ENCODE measurements at places on chromosomes 6 and 20.

DNA sequence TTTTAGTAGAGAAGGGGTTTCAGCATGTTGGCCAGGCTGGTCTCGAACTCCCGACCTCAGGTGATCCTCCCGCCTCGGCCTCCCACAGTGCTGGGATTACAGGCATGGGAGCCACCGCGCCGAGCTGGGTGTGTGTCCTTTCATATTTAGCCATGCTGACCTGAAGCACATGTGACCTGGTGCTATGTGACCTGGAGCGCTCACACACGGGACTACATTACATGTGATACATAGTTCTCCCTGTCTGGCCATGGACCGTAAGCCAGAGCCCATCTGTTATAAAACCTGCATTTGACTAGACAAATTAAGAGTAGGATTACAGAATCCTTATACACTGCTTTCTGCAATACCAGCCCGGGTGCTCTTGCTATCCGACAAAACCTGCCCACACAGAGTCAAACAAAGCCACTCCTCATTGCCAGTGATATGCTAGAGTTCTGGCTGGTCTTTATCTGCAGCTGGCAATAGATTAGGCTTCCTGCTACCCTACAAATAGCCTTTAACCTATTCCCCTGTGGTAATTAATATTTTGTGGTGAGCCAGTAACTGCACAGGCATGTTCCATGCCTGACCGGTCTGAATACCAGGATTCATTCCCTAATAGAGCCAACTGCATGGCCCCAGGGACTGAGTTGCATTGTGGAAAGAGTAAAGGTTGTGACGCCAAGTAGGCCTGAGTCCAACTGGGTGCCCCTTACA, 26.3 kb upstream of the FAM50B start:
- no peak for DNase-seq

DNA sequence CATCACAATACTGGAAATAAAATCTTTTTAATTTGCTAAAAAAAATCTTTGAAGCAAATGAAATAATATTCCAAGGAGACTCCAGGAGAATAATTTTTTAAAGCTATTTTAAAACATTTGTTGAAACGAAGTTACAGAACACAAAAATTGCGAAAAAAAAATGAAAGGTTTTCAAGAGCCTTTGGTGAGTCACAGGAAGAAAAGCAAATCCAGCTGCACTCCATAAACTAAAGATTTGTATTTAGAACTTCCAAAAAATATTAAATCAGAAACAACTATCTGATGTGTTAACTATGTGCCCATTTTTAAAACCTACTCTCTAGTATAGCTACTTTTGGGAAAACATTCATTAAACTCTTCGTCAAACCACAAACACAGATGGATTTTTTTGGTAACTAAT, 23.6 kb downstream of the PDSS2 start:
- DNase-seq: no peak

- peak; percentile 34 for DNase-seq
Observed at GRCh38 chr20:17617212-17617867, 47.5 kb downstream of the DSTN start.

DNA sequence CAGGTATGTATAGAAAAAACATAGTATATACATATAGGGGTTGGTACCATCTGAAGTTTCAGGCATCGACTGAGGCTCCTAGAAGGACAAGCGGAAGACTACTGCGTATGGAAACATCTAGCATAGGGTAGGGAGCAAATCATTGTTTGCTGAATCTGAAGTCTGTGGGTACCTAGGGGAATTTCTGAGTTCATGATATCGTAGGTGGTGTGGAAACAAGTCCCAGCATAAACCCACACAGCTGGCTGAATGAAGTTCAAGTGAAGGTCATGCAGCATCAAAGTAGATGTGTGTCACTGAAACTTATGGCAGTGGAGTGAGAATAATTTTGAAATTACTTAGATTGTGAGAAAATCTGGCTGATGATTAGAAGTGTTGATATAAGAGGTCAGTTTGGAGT, 39.4 kb downstream of the MAP7 start:
- DNase-seq: no peak

DNA sequence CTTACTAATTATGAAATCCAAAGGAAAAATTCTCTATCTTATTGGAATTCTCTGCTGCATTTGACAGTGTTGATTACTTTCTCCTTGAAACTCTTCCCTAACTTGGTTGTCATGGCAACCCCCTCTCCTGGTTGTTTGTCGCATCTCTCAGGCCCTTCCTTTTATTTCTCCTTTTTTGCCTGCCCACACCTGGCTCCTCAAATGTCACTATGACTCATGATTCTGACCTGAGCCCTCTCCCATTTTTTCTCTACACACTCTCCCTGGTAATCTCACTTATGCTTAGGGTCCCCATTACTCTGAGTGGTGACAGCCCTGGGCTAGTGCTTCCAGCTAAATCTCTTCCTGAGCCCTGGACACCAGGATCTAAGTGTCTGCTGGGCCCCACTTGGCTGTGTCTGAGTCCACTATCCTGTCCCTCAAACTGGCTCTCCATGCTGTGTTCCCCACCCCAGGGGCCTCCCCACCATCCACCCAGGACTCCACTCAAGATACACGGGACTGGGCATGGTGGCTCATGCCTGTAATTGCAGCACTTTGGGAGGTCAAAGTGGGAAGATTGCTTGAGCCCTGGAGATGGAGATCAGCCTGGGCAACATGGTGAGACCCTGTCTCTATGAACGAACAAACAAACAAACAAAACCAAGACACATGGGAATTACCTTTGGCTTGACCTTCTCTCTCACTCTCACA, 16.5 kb upstream of the NNAT start:
- no peak for DNase-seq

- DNase-seq: no peak
Observed at GRCh38 chr6:13428583-13429405, 58.6 kb downstream of the GFOD1 start.

GRCh38 chr6:158002951-158003853, 21.5 kb downstream of the SYNJ2 start:
- DNase-seq: no peak

- DNase-seq: no peak
Observed at GRCh38 chr6:16756660-16757255, 4.5 kb downstream of the ATXN1 start.

GRCh38 chr6:150613269-150613668, 13.6 kb downstream of the PLEKHG1 start:
- DNase-seq: no peak

GRCh38 chr20:59646487-59646886, 42.1 kb downstream of the PHACTR3 start:
- DNase-seq: no peak

DNA sequence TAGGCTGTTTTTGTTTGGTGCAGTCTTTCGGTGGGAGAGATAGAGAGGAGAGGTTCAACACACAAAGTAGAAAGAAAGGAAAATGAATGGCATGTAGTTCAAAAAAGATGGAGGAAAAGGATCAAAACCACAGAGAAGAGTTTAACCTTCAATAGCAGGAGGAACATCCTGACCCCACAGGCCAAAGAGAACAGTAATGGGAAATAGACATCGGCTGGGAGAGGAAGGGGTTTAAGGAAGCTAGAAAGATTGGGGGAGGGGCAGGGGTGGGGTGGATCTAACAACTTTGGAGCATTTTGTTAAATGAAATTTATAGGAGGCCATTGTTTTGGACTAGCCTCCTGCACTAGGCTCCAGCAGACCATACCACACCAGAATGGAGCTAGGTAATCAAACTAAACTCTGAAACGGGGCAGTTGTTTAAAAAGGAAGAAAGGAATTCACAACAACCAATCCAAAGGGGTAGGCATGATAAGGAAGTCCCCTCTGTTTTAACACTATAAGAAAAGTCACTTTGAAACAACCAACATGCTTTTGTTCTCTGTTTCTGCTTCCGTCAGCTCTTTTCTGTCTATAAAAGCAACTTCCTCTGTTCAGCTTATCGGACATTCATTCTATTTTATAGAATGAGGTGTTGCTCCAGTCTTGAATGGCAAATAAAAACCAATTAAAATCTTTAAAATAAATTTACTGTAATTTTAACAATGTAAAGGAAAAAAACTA, 82.6 kb downstream of the EPB41L2 start:
- DNase-seq: no peak

DNA sequence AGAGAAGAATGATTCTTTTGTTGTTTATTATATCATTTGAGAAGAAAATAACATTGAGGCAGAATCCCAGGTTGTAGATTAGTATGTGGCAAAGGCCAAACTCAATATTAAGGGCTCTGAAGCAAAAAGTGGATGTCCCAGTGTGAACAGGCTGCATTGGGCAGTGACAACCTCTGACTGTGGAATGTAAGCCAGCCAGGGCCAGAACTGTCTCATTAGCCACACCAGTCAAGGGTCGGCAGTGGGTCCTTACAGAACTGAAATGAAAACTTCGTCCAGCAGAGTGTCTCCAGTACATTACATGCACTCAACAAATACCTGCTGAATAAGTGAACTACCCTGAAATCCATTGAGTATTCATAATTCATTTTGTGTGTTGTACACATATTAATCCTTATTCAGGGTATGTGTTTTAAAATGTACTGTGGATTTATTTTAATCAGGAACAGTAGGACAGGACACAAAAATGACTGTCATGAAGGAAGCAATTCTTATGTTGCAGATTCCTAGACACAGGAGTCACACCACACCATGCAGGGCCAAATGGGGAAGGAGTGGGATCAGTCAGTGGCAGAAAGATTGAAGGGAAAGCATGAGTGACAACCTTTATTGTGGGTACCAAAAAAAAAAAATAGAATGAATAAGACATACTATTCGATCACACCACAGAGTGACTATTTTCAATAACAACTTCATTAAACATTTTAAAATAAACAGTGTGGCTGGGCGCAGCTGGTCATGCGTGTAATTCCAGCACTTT, 64.9 kb upstream of the UTRN start:
- no peak for DNase-seq

GRCh38 chr6:14811775-14812428, 434.0 kb upstream of the JARID2 start:
- no peak for DNase-seq

DNA sequence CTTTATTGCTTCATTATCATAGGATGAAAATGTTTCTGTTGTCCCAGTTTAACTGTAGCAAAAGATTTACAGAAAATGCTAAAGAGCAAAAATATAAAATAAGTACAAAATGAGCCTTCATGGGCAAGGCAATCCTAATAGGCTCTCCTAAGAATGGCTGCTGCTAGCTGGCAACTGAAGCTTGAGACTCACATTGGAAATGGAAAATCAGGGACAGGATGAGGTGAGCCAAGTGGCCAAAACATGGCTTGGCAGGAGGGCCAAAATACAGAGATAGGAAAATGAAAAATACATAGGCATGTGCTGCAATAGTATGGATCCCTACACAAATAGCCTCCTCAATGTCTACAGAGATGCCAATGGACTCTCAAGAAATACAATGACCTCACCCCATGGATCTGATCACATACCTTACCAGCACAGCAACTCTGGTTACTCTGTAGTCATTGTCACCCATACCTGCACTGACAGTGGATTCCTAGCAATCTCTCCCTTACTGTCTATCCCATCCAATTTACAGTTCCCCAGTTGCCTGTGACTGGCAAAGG, 105.4 kb downstream of the DST start:
- DNase-seq: no peak

DNA sequence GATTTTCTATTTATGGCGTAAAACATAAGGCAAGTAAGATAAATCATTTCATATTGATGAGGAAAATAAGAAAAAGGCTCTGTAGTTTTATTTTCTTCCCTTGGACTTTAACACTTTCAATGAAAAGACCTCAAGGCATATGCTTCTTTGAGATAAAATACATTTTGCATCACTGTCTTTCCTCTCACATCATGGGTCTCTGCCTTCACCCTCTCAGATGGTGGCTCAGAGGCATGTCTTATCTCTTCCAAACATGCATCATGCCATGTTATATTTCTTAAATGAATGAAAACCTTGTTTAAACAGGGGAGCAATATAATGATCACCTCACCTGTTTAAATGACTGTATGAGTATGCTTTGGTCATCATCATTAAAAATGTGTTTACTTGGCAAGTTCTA, 59.3 kb downstream of the PRL start:
- no peak for DNase-seq

DNA sequence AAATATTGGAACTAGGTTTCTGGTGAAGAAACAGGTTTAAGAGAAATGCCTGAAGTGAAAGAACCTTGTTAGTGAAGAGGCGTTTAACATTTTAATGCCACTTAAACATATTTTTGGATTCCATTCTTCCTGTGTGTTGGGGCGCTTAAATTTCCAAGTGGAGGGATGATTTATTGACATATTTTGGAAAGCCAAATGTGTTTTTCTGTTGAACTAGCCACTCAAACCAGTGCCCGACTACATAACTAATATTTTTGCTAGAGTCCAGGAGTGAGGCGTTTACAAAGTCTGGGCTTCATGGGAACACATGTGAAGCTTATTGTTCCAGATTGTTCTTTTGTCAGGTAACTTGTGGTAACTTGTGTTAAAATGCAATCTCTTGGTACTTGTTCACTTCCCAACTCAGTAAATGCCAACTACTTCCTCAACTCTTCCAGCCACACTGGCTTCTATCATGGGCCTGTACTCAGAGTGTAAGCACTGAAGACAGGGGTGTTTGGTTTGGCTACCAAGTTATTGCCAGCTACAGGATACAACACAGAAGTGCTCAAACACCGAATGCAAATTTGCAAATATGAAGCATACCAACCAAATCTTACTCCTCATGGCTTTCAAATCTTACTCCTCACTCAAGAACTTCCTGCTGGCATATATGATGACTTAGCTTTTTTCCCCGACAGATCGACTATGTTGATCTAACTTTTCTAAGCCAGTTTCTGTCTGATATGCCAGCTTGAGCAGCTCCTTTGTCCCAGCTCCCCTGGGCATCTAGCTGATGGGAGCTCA, 2.0 kb upstream of the ZNFX1 start:
- no peak for DNase-seq

DNA sequence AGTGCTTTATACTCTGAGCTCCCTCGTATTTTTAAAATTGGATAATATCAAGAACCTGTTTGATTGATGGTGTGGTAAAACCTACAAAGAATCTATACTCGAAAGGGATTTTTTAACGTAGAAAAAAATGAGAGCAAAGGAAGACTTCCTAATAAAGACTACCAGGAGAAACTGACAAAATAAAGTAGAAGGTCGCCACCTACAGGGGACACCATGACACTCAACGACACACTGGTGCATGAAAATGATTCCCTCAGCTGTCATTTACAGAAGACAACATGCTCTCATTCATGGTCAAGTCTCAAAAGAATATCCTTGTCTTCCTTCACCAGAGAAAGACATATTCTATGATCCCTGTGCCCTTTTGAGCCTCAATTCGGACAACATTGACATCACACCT, 10.1 kb upstream of the NHSL1 start:
- peak; percentile 70 for DNase-seq

- no peak for DNase-seq
Observed at GRCh38 chr6:74879976-74880375, 325.9 kb downstream of the COL12A1 start.

- DNase-seq: no peak
Observed at GRCh38 chr6:108638993-108639392, 78.3 kb downstream of the FOXO3 start.

Measured in CD4-positive, alpha-beta T cell treated with Interferon alpha-2 for 1 hour (primary cell).